ENCODE measurements at places on chromosomes 6 and 20.

DNA sequence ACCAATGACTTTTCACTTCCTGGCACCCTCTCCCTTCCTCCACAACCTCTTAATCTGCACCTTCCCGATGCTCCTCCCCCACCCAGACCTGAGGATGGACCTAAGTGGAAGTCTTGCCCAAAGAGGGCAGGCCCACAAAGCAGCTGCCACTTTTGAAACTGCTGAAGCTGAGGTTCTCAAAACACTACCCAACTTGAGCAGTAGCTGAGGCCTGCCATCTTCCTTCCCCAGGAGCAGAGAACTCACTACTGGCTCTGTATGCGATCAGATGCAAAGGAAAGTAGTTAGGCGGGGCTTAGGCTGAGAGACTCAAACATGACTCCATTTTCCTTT, 1.5 kb downstream of the HM13 start:
- H3K4me1 ChIP-seq, result peaks cover 14% of the 10 kb centered on the region
- H3K27me3 ChIP-seq, result no peaks in the 10 kb centered on the region
- DNase-seq, result no peak
- H3K4me3 ChIP-seq, result no peak overlapping the region
- no peaks in the 10 kb centered on the region for H3K36me3 ChIP-seq

- DNase-seq, result no peak
- peaks cover 53% of the 10 kb centered on the region for H3K4me1 ChIP-seq
- H3K27me3 ChIP-seq, result no peaks in the 10 kb centered on the region
Observed at GRCh38 chr20:44219170-44219730, 8.7 kb upstream of the OSER1 start.

- no peaks in the 10 kb centered on the region for H3K4me1 ChIP-seq
- H3K27me3 ChIP-seq, result peaks cover 44% of the 10 kb centered on the region
- no peak overlapping the region for H3K27ac ChIP-seq
- peaks cover 2% of the 10 kb centered on the region for H3K36me3 ChIP-seq
Observed at GRCh38 chr6:150290429-150290828, 78.4 kb upstream of the IYD start.

- no peak overlapping the region for H3K27ac ChIP-seq
- peaks cover 7% of the 10 kb centered on the region for H3K36me3 ChIP-seq
- H3K27me3 ChIP-seq, result peaks cover 44% of the 10 kb centered on the region
- H3K4me3 ChIP-seq, result no peak overlapping the region
Observed at GRCh38 chr6:16854986-16855385, 93.7 kb upstream of the ATXN1 start.

DNA sequence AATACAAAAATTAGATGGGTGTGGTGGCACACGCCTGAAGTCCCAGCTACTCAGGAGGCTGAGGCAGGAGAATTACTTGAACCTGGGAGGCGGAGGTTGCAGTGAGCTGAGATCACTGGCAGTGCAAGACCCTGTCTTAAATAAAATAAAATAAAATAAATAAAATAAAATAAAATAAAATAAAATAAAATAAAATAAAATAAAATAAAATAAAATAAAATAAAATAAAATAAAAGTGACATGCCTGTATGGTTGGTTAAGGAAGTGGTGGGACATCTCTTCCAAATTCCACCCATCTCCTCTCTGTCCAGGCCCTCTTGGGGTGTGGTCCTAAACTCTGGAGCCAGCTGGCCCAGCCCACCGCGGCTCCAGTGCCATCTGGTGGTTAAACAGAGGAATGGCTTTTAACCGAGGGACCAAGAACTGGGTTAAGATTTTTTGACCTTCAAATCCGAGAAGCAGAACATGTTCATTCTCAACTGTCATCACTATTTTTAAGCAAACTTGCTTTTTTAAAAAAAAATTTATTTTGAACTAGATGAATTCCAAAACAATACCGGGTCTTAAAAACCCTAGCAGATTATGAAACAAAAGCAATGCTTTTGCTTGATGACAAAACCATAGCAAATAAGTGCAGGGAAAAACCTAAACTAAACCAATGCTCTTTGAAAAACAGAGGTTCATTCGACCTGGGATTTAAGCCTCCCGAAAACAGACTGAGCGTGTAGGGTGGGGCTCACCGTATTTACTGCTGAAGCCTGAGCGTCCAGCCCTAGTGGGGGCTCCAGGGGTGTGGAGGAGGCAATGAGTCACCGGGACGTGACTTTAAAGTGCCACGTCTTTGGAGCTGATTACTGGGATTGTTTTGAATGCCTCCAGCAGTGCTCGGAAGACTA, 68.8 kb downstream of the CDC5L start:
- no peak for DNase-seq
- peaks cover 23% of the 10 kb centered on the region for H3K27me3 ChIP-seq
- H3K27ac ChIP-seq, result peak overlapping the region; percentile 19
- no peaks in the 10 kb centered on the region for H3K36me3 ChIP-seq
- H3K4me1 ChIP-seq, result peaks cover 11% of the 10 kb centered on the region
- H3K4me3 ChIP-seq, result no peak overlapping the region

GRCh38 chr20:17871886-17872285, 96.7 kb downstream of the SNX5 start:
- H3K36me3 ChIP-seq, result peaks cover 4% of the 10 kb centered on the region
- DNase-seq, result no peak
- peak overlapping the region; percentile 72 for H3K27ac ChIP-seq
- H3K4me1 ChIP-seq, result peaks cover 9% of the 10 kb centered on the region
- H3K4me3 ChIP-seq, result no peak overlapping the region

GRCh38 chr20:1345030-1345755, 16.3 kb upstream of the SDCBP2 start:
- H3K4me1 ChIP-seq, result peaks cover 15% of the 10 kb centered on the region
- H3K27ac ChIP-seq, result no peak overlapping the region
- no peak overlapping the region for H3K4me3 ChIP-seq
- no peak for DNase-seq

- no peak overlapping the region for H3K27ac ChIP-seq
- H3K4me1 ChIP-seq, result no peaks in the 10 kb centered on the region
- DNase-seq, result no peak
- H3K27me3 ChIP-seq, result peaks cover 20% of the 10 kb centered on the region
Observed at GRCh38 chr6:75563032-75563431, 38.6 kb upstream of the SENP6 start.

GRCh38 chr6:106125925-106126435, 39.8 kb downstream of the PRDM1 start:
- H3K27ac ChIP-seq, result peak overlapping the region; percentile 95
- H3K27me3 ChIP-seq, result no peaks in the 10 kb centered on the region
- DNase-seq, result peak; percentile 20
- H3K36me3 ChIP-seq, result no peaks in the 10 kb centered on the region

- H3K4me1 ChIP-seq, result no peaks in the 10 kb centered on the region
- H3K27me3 ChIP-seq, result peaks cover 2% of the 10 kb centered on the region
- no peak overlapping the region for H3K27ac ChIP-seq
- no peak for DNase-seq
- H3K36me3 ChIP-seq, result no peaks in the 10 kb centered on the region
Observed at GRCh38 chr20:40144581-40144980, 544.5 kb downstream of the MAFB start.

DNA sequence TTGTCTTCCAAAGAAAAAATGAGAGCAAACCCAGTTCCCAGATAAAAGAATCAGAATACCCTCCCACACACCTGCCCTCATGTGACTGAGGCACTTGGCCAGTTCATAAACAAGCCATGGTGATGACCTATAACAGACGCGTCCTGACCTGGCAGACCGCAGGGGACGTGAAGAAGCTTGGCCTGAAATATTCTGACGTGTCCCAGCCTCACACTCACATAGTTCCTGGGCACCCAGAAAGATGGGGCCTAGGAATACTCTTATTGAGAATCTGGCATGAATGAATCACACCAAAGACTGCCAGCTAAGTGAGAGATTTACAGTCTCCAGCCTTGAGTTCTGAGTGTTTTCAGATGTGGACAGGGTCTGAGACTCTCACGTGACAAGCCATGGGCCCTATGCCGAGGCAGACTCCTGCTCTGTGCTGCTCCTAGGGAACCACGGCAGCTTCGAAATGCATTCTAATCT, 17.2 kb upstream of the MAP3K4 start:
- peaks cover 19% of the 10 kb centered on the region for H3K27me3 ChIP-seq
- H3K27ac ChIP-seq, result no peak overlapping the region
- no peak overlapping the region for H3K4me3 ChIP-seq
- H3K36me3 ChIP-seq, result peaks cover 2% of the 10 kb centered on the region
- H3K4me1 ChIP-seq, result peaks cover 2% of the 10 kb centered on the region

DNA sequence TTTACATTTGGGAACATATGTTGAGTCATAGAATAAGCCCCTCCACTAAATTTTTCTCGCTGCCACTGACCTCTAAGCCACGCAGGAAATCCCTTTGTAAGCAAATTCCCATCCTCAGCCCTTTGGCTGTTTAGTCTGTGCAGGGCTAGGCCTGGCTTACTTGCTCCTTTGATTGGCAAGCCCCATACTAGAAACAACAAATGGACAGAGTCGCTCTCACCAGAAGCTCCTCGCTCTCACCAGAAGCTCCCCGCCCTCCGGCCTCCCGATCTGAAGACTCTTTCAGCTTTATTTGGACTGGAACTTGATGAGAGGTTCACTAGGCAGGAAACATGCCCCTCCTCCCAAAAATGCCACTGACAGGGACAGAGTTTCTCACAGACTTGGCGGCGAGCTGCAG, 149.2 kb upstream of the EXOC2 start:
- no peaks in the 10 kb centered on the region for H3K4me1 ChIP-seq
- no peak overlapping the region for H3K27ac ChIP-seq
- no peak overlapping the region for H3K4me3 ChIP-seq
- H3K36me3 ChIP-seq, result no peaks in the 10 kb centered on the region
- DNase-seq, result no peak
- peaks cover 42% of the 10 kb centered on the region for H3K27me3 ChIP-seq

DNA sequence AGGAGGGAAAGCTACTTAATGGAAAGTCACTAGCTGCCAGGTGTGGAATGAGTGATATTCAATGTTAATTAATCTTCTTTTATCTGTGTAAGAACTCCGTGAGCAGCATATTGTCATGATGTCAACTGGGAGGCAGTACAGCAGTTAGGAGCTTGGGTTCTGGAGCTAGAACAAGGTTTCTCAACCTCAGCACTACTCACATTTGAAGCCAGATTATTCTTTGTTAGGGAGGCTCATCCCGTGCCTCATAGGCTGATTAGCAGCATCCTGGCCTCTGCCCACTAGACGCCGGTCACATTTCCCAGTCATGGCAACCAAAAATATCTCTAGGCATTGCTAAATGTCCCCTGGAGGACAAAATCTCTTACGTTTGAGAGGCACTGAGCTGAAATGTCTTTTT, 41.2 kb downstream of the BCAS1 start:
- no peak overlapping the region for H3K27ac ChIP-seq
- H3K36me3 ChIP-seq, result no peaks in the 10 kb centered on the region
- no peak for DNase-seq
- H3K4me1 ChIP-seq, result no peaks in the 10 kb centered on the region
- H3K27me3 ChIP-seq, result peaks cover 56% of the 10 kb centered on the region

DNA sequence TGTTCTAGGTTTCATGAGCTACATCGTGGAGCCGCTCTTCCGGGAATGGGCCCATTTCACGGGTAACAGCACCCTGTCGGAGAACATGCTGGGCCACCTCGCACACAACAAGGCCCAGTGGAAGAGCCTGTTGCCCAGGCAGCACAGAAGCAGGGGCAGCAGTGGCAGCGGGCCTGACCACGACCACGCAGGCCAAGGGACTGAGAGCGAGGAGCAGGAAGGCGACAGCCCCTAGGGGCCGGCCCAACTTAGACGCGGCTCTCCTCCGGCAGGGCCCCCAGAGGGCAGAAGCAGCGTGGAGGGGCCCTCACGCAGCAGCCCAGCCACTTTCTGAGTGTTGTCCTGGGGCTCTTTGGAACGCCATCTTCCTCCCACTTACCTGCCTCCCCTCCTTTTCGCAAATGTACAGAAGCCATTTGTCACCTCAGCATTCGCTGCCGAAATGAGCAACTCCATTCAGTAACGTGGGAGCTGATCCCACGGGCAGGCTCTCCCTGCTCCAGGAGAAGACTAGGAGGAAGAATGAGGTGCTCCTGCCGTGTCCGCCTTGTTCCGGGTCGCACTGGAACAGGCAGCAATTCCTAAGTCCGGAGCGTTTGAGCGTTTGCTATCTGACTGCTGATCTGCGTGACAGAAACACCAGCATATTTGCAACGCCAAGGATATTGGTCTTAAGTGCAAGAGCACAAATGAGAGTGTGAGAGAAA, 58.4 kb downstream of the MTFR2 start:
- H3K36me3 ChIP-seq, result no peaks in the 10 kb centered on the region
- peaks cover 24% of the 10 kb centered on the region for H3K27me3 ChIP-seq
- H3K4me3 ChIP-seq, result no peak overlapping the region
- H3K4me1 ChIP-seq, result no peaks in the 10 kb centered on the region
- no peak overlapping the region for H3K27ac ChIP-seq

DNA sequence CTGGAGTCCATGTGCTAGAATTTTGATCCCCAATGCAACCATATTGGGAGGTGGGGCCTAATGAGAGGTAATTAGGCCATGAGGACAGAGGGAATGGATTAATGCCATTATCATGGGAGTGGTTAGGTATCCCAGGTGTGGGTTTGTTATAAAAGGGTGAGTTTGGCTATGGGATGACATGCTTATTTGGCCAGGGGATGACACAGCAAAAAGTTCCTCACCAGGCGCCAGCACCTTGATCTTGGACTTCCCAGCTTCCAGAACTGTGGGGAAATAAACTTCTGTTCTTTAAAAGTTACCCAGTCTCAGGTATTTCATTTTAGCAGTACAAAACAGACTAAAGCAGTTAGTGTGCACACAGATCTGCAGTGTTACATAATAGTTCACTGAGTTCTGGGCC, 84.1 kb downstream of the ADGB start:
- no peaks in the 10 kb centered on the region for H3K4me1 ChIP-seq
- no peak overlapping the region for H3K27ac ChIP-seq
- H3K27me3 ChIP-seq, result peaks cover 11% of the 10 kb centered on the region
- H3K36me3 ChIP-seq, result no peaks in the 10 kb centered on the region

DNA sequence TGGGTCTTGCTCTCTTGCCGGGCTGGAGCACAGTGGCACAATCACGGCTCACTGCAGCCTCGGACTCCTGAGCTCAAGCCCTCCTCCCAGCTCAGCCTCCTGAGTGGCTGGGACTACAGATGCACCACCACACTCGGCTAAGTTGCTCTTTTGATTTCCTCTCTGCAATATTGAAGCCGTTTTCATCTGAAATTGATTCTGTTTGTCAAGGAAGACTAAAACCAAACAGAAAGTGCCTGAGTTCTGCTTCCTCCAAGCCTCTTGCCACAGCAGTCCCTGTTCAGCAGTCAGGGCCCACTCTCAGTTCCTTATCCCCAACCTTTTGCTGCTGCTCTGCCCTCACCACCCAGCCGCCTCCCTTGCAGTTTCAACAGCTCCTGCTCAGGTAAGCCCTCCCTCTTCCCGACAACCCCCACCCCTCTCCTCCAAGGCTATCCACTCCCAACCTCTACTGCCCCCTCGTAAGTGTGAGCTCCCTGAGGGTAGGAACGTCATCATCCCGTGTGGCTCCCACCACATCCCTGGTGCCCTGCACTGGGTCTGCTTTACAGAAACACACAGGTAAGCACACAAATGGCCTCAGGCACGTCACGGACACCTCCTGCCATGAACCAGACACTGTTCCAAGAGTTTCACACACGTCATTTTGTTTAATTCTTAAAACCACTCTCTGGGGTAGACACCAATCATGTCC, 70.7 kb upstream of the TAB2 start:
- DNase-seq, result no peak
- no peaks in the 10 kb centered on the region for H3K27me3 ChIP-seq
- H3K4me3 ChIP-seq, result no peak overlapping the region
- H3K27ac ChIP-seq, result peak overlapping the region; percentile 10

- H3K4me3 ChIP-seq, result no peak overlapping the region
- H3K4me1 ChIP-seq, result no peaks in the 10 kb centered on the region
- peaks cover 5% of the 10 kb centered on the region for H3K27me3 ChIP-seq
Observed at GRCh38 chr6:113599444-113599843, 257.7 kb upstream of the MARCKS start.

All from T-helper 17 cell (primary cell).